NCI-H1092 (cell line): ENCODE measurements at places on chromosomes 5 and 9.

DNA sequence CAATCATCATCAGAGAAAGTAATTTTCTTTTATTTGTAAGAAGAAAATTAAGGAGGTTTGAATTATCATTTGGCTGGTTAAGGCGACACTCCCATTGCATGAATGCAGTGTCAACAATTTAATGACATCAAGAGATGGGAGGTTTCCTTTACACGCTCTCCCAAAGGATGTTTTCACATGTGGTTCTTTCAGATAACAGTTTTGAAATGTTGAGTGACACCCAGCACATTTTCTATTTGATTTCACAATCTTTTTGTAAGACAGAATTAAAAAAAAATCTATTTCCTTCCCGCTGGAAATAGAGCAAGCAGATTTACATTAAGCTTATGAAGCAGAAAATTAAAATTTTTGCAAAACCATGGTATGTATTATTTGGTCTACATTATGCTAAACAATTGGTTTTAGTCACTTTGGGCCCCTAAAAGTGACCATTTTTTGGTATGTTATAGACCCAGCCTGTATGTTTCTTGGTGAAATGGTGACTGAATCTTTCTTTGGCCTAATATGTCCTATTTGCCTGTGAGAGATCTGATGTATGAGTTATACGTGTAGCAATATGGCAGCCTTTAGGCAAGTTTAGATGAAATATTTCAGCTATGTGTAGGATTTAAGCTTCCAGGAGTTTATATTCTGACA is 18.9 kb upstream of the ANKRD55 start:
- DNase-seq = no peak

DNA sequence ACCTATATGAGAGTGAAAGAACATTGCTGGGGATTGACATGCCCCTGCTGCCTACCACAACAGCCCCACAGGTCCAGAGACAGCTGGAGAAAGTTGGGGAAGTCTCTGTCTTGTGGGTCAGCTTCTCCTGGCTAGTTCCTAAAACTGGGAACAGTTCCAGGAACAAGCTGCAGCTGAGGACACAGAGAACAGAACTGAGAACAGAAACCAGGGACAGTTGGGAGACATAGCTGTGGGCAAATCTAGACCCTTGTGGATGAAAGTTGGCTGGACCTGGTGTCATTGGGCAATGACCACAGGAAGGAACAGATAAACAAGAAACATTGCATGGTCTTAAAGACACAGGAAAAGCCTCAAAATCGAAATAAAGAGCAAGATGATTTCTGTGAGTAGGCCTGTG is 58.3 kb upstream of the MOCS2 start:
- no peak for DNase-seq

GRCh38 chr5:106269252-106269843 is 1401.4 kb downstream of the EFNA5 start:
- no peak for DNase-seq

DNA sequence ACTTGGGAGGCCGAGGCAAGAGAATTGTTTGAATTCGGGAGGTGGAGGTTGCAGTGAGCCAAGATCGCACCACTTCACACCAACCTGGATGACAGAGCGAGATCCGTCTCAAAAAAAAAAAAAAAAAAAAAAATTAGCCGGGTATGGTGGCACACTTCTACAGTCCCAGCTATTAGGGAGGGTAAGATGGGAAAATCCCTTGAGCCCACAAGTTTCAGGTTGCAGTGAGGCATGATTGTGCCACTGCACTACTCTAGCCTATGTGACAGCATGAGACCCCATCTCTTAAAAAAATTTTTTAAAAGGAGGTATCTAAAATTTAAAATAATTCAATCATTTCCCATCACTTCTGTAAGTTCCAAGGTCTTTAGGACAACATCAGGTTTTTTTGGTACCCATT is 26.0 kb downstream of the PSIP1 start:
- DNase-seq = no peak

DNA sequence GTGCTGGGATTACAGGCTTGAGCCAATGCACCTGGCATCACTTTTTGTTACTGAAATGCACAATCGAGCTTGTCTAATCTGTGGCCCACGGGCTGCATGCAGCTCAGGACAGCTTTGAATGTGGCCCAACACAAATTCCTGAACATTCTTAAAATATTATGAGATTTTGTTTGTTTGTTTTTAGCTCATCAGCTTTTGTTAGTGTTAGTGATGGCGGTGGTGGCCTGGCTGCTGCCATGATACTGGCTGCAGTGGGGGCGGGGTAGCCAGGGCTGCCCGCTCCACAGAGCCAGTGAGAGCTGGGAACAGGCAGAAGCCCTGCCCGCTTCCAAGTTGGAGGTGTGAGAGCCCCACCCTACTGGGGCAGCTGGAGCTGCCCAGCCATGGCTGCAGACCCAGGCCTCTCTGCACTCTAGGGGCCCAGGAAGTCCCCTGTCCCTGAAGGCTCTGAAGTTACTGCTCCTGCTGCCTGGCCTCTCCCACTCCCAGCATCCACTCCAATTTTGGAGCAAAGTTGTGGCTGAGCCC is 76.6 kb upstream of the SHB start:
- DNase-seq = no peak
